ENCODE measurements at places on chromosomes 7 and 10.

DNA sequence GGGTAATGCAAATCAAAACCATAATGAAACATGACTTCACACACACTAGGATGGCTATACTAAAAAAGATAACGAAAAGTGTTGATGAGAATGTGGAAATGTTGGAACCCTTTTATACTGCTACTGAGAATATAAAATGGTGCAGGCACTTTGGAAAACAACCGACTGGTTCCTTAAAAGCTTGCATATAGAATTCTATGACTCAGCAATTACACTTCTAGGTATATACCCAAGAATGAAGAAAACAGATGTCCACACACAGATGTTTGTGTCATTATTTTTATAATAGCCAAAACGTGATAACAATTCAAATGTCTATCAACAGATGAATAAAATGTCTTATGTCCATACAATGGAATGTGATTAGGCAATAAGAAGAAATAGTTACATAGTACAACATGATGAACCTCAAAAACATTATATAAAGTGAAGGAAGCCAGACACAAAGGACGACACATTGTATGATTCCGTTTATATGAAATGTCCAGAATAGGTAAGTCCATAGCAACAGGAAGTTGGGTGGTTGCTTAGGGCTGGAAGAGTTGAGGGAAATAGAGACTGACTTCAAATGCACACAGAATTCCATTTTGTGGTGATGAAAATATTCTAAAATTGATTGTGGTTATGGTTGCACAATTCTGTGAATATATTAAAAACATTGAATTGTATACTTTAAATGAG lies 148.3 kb upstream of the PHYHIPL start:
- no peak for DNase-seq

- DNase-seq: no peak
These were observed 3.3 kb downstream of the GRK5 start for GRCh38 chr10:119210633-119211032.

- DNase-seq: no peak
These were observed 323.0 kb downstream of the C7orf25 start for GRCh38 chr7:42588876-42589275.

DNA sequence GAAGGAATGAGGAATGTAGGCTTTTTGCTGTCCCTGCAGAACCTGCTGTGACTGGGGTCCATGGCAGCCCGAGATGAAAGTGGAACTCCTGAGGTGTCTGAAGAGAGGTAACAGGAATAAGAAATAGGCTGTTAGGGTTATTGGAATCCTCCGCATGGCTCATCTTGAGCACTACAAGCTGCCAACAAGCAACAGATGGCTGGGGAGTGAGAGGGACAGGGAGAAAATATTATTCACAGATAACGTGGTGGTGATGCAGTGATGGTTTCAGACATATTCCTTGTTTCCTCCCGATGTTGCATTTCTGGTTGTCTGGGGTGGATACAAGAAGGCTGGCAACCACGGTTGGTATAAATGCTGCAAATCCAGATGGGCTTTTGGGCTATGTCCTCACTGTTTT lies 46.1 kb downstream of the AP3M1 start:
- DNase-seq: no peak

GRCh38 chr7:41134300-41135255 lies 568.3 kb downstream of the INHBA start:
- DNase-seq: no peak

- no peak for DNase-seq
These were observed 83.7 kb downstream of the EMX2 start for GRCh38 chr10:117626228-117626627.

- no peak for DNase-seq
These were observed 30.2 kb upstream of the SH3PXD2A start for GRCh38 chr10:103885617-103886016.

DNA sequence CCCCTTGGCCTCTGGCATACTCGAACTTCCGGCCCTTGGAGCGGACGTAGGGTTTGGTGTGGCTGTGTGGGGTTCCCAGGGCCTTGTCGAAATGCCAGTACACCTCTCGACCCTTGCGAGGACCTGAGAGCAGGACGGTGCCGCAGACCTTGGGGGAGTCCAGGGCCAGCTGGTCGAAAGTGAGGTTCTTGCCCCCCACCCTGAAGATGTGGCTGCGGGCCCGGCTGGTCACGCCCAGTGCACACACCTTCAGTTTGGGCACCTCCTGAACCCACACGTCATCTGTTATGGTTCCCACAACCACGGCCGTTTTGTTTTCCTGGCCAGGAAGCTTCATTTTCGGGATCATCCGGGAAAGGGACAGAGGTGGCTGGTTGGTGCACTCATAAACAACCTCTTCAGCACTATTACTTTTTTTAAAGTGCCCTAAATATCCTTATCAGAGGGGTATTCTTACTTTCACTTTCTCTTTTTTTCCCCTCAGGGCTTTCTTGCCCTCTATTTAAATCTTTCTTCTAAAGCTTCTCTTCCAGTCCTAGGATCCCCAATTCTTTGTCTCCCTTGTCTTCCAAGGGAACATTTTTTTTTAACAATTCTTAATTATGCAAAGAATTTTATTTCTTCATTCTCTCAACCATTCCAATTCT lies 44.9 kb upstream of the FAM3C start:
- DNase-seq: no peak

DNA sequence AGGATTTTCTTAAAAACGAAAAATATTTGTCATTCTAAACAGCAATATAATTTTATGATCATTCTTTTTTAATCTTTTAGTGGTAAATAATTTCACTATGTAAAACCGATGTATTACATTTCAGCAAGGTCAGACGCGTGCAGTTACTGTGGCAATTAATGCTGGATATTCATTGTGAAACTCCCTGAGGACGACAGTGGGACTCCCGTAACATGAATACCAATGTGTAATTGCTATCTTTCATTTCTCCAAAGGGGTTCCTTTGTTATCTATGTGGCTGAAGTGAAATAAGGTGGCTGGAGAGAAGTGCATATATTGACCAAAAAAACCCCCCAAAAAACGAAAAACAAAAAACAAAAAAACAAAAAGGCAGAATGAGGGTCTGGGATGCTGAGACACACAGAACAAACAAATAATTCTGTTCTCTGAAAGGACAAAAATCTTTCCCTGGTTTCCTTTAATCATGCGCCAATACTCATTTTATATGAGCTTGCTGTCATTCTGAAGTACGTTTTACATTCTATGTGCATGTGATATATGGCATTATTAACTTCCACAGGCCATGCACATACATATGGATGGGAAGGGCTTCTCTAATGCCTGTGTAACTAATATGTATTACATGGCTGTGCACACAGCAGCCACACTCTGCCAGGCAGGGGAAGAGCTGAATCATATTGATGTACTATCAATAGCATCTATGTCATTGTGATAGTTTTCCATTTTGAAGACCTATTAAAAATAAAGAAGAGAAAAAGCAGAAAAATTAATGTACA lies 161.4 kb downstream of the RAPGEF5 start:
- no peak for DNase-seq

- no peak for DNase-seq
These were observed 14.7 kb downstream of the ATRNL1 start for GRCh38 chr10:115107830-115108229.

- DNase-seq: no peak
These were observed 32.7 kb downstream of the SNX8 start for GRCh38 chr7:2281541-2281940.

DNA sequence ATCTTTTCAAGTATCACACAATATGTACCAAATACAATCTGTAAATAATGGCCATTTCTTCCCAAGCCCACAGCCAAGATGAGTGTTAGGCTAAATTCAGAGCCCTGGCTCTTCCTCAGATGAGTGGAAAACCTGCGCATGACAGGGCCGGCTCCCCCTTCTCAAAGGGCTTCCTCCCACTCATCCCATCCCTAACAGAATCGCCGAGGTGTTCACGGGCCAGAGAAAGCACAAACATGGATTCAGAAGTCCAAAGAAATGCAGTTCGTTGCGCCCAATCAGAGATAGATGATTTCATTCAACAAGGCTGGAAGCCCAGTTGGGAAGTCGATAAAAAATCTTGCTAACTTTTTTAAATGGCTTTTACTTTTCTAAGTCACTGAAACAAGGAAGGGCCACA lies 121.8 kb downstream of the UBE2H start:
- DNase-seq: no peak

DNA sequence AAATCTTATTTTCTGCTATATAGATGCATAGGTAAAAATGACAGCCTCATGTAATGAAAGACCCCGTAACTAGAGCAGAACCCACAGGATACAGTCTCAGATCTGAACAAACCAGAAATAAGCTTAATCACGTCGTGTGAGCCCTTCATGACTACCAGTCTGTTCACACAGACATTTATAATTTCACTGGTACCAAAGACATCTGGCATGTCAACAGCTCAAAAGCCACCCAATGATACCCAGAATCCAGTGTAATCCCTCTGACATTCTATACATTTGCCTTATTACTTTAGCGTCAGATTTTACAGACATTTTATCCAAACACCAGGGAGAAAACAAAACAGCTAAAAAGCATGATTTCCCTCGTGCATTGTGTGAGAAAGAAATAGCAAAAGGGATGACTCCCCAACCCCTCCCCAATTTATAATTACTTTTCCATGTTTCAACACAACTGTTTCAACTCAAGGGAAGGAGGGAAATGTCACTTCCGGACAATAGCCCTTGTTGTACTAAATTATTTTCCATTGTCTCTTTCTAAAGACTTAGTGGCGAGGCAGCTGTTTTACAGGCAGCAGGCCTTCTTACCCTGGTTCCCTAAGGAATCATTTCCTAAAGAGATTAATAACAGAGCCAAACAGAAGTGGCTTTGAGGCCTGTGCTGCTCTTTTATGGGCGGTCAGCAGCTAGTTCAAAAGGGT lies 33.2 kb downstream of the DOCK4 start:
- peak; percentile 41 for DNase-seq

- DNase-seq: no peak
These were observed 109.5 kb downstream of the ADCY1 start for GRCh38 chr7:45683556-45684148.

GRCh38 chr7:73901231-73901822 lies 40.4 kb downstream of the TMEM270 start:
- DNase-seq: no peak

GRCh38 chr10:11154849-11155498 lies 137.3 kb downstream of the CELF2 start:
- no peak for DNase-seq

- no peak for DNase-seq
These were observed 31.5 kb downstream of the KCNH2 start for GRCh38 chr7:150946421-150947240.

- DNase-seq: no peak
These were observed 112.4 kb downstream of the ELMO1 start for GRCh38 chr7:37336259-37336658.

DNA sequence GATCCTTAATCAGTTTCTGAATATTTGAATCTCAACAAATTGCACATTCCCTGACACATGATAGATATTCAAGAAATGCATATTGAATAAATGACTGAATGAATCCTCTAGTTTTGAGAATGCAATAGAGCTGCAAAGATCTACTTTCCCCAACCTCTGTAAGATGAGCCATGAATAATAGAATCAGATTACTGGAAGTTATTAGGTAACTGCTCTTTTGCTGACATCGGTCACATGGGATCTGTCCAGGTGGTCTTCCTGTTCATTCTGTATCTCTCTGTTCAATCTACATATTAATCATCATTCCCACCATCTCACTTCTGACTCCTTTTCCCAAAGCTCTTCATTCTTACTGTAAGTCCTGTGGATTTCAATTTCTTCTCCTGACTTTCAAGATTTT lies 638.7 kb downstream of the SORCS1 start:
- DNase-seq: no peak

GRCh38 chr10:71711052-71711623 lies 8.4 kb downstream of the C10orf105 start:
- no peak for DNase-seq

- DNase-seq: no peak
These were observed 47.6 kb downstream of the UNC5B start for GRCh38 chr10:71259815-71260501.

DNA sequence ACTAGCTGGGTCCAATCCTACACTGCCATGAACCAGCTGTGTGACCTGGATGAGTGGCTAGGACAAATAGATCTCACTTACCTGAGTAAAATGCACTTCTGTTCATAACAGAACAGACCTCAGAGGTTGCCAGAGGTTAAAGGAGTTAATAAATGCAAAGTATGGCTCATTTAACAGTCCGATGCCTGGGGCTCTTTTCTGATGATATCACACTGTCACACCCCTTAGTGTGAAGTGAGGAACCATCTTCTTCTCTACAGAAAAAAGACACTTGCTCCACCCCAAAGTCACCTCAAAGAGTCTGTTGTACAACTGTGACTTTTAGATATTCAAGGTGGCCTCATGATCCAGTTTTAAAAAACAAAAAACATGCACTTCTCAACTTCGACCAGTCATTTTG lies 21.5 kb upstream of the TARP start:
- no peak for DNase-seq

DNA sequence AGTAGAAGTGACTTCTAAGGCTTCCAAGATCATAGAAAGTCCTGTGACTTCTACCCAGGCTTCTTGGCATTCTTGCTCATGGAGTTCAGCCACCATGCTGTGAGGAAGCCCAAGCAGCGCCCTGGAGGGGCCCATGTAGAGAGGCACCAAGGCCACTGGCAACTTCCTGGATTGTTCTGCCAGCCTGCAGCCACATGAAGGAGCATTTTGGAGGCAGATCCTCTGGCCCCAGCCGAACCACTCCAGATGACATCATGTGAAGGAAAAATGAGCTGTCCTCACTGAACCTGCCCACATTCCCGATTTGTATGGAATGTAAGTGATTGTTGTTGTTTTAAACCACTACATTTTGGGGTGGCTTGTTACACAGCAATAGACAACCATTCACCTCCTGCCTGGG lies 51.5 kb upstream of the MNX1 start:
- DNase-seq: no peak

DNA sequence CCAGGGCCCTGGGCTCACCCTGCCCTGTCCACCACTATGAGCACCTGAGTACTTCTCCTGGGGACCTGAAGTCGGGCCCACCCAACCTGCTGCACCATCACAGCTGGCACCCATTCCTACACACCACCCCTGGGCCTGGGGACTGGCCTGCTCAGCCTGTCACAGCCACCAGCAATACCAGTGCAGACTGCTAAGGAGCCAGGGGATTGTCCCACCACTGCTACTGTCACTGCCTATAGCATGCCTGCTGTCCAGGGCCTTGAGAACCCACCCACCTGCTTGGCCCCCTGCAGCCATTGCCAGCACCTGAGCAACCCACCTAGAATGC lies 624.8 kb upstream of the FOXK1 start:
- DNase-seq: no peak

GRCh38 chr10:61895898-61896600 lies 5.5 kb upstream of the ARID5B start:
- DNase-seq: no peak

Measured in NCI-H2081 treated with DMSO at 0.1 percent for 48 hours (cell line).